ENCODE measurements at places on chromosomes 12 and 14.

DNA sequence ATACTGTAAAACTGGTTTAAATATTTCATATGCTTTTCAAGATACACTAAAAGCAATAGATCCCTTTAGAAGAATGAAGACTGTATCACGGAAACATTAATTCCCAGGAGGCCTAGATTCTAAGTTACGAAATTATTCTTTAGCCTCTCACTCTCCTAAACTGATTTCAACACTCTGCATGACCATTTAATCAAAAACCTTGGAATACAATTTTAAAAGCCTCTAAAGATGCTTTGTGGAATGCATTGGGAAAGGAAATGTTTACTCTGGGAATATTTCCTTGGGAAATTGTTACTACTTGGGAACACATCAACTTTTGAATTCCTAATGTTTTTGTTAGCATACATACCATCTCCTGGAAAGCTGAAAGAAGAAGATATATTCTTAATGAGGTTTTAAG lies 255.7 kb upstream of the FAR2 start:
- no peak for DNase-seq

DNA sequence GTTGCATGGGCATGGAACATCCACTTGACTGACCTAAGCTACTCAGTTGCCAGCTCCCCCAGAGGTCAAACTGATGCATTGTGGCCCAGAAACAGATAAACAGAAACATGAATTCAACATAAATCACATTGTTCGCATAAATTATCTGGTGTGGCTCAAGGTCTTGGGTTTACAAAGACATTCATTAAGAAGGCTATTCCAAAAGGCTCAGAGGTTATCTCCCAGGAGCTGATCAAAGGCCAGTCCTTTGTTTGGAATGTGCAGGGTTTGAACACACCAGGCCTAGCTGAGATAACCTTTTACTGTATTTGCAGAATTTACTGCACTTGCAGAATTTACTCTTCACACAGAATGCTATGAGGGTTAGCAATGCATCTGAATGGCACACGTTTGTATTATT lies 96.4 kb upstream of the DCD start:
- no peak for DNase-seq

- DNase-seq: no peak
Observed at GRCh38 chr14:73662487-73662943, 17.7 kb downstream of the DNAL1 start.

DNA sequence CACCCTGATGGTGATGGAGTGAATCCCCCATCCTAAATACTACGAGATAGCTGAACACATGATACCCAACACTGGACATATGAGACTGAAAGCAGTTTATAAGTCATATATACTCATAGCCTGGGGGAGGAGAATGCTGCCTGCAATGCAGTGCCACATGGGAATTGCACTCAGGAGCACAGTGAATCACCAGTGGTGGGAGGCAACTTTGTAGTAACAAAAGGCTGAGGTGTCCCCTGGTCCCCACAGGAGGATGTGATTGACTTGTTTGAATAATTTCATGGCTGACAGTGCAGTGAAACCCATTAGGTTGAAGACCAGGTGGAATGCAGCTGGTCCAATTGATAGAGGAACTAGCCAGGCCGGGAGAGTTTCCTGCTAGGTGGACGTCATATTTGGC lies 20.2 kb downstream of the CCDC38 start:
- DNase-seq: no peak

GRCh38 chr12:51419425-51420193 lies 5.0 kb upstream of the SLC4A8 start:
- DNase-seq: no peak

DNA sequence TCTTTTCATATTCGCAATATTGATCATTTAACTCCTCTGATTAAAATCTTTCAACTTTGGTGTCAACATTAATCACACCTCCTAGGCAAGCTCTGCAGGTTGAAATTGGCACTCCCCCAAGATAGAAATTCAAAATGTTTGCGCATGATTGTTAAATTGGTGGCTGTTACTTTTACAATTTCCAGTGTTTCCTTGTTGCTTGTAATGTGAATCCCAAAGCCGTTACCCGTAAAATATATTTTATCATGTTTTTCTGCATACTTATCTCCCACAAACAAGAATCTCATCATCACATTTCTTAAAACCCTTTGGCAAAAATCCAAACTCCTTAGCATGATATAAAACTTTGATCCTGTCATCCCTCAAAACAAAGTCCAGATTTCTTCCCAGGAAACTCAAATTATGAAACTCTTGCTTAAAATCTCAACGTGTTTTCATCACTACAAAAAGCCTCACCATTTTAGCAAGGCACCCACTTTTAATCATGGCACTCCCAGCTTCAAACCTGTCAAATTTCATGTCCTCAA lies 14.7 kb downstream of the RTL1 start:
- no peak for DNase-seq

DNA sequence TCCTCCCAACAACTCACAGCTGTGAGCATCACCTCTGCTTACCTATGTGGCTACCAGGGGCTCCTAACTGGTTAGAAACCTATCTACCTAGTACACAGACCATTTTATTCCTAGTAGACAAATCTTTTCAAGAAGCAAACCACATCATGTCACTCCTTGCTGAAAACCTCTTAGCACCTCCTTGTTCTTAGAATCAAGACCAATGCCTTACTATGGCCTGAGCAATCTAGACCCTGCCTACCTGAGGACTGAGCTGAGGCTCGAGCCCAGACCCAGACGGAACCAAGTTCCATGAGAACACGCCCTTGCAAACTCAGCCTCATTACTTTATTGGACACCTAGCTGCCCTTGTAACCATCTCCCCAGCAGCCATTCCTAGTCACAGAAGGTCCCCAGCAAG lies 32.6 kb downstream of the CMKLR1 start:
- DNase-seq: no peak

- DNase-seq: no peak
Observed at GRCh38 chr14:34754687-34755086, 40.3 kb upstream of the CFL2 start.

- DNase-seq: no peak
Observed at GRCh38 chr14:48429512-48429911, 754.1 kb upstream of the MDGA2 start.

- no peak for DNase-seq
Observed at GRCh38 chr12:66956300-66956699, 277.4 kb upstream of the GRIP1 start.

- DNase-seq: no peak
Observed at GRCh38 chr12:26823390-26823789, 9.6 kb downstream of the ITPR2 start.

- DNase-seq: peak; percentile 67
Observed at GRCh38 chr14:49865431-49865859, 12.9 kb upstream of the NEMF start.

- DNase-seq: no peak
Observed at GRCh38 chr14:105765893-105766614, 239.7 kb downstream of the TMEM121 start.

DNA sequence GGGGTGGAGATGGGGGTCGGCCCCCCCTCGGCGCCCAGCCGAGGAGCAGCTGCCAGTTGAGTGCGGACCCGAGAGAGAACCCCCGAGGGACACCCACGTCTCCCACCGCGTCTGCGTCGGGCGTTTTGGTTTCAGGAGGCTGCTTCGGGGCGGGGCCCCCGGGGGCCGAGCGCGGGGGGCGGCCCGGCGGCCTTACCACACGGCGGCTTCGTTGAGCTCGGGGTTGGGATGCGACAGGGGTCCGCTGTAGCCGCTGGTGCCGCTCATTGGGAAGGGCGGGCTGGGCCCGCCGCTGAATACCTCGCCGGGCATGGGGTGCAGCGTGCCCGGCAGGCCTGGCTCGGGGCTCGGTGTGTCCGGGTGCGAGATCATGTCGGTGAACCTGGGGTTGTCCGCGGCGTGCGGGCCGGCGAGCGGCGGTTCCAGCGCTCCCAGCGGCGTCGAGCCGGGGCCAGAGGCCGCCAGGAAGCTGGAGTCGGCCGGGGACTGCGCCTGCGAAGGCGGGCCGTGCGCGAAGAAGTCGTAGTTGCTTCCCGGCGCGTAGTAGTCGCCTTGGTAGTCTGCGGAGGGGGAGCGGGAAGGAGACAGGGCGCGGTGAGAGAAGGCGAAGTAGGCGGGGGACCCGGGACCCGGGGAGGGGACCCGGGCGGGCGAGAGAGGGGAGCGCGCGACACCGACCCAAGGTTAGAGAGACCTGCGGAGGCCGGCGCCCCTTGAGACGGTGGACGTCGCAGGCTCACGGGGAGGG lies 8.5 kb downstream of the LHX5 start:
- DNase-seq: peak; percentile 11

- peak; percentile 31 for DNase-seq
Observed at GRCh38 chr12:56206452-56207166, 15.1 kb downstream of the RNF41 start.

DNA sequence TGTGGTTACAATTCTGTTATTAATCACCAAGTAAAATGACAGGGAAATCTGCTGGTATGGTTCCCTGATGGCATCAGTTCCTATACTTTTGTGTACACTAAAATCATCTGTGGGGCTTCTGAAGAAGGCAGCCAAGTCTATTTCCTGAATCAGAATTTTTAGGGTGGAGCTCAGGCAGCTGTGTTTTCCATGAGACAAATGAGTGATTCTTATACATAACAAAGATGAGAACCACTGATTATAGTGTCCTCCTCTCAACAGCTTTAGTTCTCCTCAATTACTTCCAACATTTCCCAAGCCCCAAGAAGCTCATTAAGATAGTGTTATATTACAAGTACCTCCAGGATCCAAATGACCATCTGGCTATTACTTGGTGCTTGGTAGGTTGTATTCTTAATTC lies 64.5 kb upstream of the USP44 start:
- no peak for DNase-seq

GRCh38 chr14:100383727-100384158 lies 60.6 kb downstream of the SLC25A47 start:
- peak; percentile 78 for DNase-seq

- DNase-seq: no peak
Observed at GRCh38 chr14:53715193-53715721, 241.4 kb downstream of the BMP4 start.

DNA sequence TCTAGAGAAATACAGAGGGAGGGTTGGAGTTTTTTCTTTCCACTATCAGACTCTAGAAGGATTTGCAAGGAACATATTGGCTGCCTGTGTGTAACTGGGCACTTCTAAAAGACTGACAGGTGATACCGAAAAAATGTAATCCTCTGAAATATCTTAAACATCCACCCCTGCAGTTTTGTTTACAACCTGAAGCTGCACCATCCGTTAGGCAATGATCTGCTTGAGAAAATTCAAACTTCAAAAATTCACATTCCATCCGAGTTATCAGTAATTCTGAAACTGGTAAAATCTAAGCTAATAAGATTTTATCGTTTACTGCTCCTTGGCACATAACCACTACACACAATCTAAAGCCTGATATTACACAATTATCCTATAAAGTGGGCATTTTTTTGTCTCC lies 528.6 kb downstream of the FUT8 start:
- no peak for DNase-seq

DNA sequence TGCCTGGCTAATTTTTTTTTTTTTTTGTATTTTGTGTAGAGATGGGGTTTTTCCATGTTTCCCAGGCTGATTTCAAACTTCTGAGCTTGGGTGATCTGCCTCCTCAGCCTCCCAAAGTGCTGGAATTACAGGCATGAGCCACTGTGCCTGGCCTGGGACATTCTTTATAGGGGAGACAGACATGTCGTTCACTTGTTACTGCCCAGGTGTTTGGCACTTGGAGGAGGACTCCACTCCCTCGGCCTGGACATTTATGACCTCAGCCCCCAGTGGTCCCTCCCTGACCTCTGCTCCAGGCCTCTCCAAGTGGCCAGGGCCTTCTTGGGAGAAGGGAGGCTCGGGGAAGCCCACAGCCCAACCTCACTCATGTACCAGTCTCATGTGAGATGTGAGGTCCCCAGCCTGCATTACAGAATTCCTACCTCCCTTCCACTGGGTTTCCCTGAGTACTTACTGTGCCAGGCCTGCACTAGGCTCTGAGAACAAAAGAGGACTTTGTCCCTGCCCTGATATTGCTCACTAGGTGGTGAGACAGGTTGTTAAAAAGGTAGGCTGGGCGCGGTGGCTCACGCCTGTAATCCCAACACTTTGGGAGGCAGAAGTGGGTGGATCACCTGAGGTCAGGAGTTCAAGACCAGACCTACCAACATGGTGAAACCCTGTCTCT lies 9.7 kb upstream of the POP5 start:
- DNase-seq: no peak

DNA sequence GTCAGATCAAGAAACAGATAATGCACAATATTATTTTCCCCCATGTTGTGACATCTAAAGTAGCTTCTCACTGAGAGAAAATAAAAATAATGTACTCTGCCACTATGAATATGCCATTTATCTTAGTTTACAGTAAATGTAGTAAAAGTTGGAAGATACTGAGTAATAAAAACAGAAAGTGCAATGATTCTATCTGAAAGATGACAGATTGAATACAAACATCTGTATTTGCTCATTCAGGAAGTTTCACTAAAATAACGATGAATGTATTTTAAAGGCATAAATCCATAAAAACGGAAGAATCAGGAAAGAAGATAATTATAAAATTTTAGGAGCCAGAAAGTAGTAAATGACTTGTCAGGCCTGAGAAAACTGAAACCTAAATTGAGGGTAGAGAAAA lies 18.2 kb downstream of the SLC35F4 start:
- no peak for DNase-seq

DNA sequence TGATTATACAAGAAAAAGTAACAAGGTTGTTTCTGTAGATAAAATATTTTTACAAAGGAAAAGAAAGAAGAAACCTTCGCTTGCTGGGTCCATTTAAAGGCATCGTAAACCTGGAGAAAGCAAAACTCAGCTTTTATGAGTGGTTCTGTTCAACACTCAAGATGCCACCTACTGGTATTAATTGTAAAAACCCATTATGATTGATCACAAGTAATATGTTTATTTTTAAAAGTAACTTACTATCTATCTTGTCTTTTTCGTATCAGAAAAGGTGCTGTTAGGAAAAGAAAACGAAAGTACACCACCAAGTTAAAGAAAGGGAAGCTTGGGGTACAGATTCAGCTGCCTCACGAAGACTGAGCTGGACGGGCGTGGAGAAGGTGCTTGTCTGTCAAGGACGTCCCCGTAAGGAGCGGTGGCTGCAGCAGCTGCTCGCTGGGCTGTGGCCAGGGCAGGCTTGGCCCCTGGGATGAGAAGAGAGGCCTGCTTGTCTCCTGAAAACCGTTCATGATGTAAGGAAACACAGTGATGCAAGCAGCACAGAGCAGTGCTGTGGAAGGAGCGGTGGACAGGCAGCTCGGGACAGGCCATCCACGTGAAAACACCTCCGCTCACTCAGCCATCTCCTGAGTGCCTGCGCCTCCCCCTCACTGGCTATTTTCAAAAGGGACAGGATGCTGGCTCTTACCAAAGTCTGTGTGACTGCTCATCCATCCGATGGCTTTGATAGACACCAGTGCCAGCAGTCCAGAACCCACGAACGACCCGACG lies 25.0 kb downstream of the SLC15A4 start:
- DNase-seq: no peak

DNA sequence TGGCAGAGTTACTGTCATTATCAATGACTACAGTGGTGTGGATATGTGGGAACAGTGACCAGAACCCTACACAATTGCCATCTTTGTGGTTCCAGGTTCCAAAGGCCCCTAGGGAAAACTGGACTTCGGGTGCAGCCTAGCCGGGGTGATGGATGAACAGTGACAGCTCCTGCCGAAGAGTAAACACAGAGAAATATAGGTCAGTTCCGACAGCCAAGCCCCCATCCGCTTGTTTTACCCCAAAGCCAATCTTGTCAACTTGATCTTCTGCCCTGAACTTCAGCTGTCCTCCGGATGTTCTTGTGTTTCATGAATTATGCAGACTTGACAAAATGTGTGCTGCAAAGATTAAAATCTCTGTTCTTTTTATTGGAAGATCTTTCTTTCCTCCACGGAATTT lies 200.4 kb upstream of the SRRM4 start:
- DNase-seq: no peak
